SJCRH30 (cell line): ENCODE measurements at places on chromosomes 6 and 20.

GRCh38 chr6:96926425-96926824 is 1.9 kb downstream of the KLHL32 start:
- no peak for DNase-seq

- DNase-seq, result no peak
These were observed 227.4 kb upstream of the PLN start for GRCh38 chr6:118320652-118321051.

- DNase-seq, result no peak
These were observed 16.0 kb downstream of the MDFI start for GRCh38 chr6:41654151-41654697.

- DNase-seq, result no peak
These were observed 392 bp downstream of the TRIM31 start for GRCh38 chr6:30112402-30112994.

GRCh38 chr20:18466894-18467730 is at the start of the genes DZANK1 and POLR3F:
DZANK1 (minus strand) TSS chr20:18467030; CDS start chr20:18465358, 1,672 bp downstream.
POLR3F (plus strand) TSS chr20:18467390; CDS start chr20:18467507, 117 bp downstream.
- DNase-seq, result peak; percentile 98

DNA sequence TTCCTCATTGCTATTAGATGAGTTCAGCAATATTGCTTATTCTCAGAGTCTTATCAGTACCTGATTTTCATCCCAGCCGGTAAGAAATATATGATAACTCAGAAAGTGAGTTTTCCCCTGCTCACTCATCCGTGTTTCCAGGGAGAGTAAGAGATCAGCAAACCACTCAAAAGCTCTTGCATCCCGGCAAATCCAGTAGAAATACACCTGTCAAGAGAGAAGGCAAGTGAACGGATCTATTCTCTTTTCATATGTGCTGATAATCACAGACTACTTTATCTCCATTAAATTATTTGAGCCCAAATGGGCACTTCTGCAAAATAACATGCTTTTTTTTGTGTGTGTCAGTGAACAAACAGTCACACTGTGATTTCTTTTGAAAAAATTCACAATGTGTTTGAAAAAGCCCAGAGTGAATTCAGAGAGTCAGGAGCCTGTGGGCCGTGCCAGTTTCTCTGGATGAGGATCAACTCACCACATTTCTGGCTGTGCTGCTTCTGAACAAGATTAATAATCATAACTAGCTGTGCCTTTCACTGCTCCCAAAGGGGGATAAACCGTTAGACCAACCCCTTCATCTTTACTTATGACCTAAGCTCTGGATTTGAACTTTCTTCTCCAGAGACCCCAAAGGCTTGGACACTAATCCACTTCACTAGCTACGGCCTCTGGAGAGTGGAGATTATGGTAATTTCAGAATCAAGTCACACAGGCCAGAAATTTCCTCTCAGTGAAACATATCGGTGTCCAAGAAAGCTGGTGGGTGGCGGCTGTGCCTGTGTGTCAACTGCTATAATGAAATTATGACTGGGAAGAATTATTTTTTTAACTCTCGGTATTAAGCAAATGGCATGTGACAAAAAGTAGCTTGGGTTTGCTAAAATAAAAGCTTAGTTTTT is 44.2 kb downstream of the NOX3 start:
- no peak for DNase-seq

DNA sequence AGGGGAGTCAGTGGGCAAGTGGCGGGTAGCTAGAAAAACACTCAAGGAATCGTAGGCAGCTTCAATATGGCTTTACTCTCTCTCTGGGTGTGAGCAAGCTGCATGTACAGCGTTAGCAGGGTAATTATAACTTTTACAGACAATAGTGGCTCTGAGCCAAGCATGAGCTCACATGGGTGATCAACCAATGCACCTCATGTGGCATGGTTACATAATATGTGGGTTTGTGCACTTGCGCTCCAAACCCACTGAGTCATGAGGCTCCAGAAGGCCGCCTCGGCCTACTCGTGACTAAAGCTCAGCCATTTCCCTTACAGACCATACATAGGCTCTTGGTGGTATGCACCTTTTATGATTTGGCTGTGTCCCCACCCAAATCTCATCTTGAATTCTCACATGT is 78.4 kb upstream of the FBXL4 start:
- no peak for DNase-seq

- no peak for DNase-seq
These were observed 26.4 kb downstream of the BRPF3 start for GRCh38 chr6:36222924-36223323.

DNA sequence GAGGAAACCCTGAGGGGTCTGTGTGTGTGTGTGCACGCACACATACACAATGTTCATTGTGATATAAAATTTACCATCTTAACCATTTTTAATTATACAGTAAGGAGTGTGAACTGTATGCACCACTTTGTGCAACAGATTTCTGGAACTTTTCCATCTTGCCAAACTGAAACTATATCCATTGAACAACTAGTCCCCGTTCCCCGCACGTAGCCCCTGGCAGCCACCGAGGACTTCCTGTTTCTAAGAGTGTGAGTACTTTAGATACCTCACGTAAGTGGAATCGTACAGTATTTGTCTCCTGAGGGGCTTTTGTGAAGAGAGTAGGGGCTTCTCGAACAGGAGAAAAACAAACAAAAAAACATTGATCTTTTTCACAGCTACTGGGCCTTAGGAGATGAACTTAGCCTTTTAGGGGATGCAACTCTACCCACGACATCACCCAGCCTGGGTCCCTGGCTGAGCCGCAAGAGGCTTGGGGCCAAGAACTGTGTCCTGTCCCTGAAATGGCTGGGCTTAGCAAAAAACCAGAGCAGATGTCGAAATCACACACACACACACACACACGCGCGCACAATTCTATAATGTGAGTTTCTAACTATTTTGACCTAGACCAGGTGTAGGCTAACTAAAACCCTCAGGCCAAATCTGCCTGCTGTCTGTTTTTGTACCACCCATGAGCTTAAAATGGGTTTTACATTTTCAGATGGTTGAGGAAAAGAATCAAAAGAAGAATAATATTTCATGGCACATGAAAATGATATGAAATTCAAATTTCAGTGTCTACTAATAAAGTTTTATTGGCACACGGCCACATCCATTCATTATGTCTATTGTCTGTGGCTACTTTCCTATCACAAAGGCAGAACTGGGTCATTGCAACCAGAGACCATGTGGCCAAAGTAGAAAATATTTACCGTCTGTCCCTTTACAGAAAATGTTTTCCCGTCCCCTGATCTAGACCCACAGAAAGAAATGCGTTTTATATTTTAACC is 144.2 kb downstream of the EYA2 start:
- DNase-seq, result peak; percentile 35

DNA sequence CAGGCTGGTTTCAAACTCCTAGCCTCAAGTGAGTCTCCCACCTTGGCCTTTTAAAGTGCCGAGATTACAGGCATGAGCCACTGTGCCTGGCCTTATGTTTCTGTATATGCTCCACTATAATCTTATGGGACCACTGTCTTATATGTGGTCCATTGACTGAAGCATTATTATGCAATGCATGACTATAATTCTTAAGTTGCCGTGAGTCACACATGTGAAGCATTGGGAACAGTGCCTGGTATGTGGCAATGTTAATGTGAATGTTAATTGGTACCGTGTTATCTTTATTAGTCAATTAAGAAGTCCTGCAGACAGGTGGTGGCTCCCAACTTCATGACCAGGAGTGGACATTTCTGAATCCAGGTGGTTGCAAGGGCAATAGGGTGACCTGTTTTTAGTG is 14.7 kb upstream of the ASXL1 start:
- no peak for DNase-seq

DNA sequence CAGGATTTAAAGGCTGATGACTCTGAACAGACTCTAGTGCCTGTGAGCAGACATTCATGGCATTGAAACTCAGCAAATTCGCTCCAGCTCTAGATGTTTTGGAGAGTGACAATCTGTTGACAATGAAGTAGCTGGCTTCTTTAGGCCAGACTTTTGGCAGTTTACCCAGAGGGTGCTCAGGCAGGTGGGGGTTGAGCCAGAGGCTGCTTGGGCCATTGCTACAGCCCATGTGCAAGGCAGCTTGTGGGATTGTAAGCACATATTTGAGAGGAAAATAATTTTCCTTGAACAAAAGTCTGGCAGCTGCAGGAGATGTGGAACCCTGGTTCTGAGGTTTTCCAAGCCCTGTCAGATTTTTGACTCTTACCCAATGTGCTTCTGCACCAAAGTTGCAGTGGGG is 311.6 kb downstream of the CDC5L start:
- no peak for DNase-seq

DNA sequence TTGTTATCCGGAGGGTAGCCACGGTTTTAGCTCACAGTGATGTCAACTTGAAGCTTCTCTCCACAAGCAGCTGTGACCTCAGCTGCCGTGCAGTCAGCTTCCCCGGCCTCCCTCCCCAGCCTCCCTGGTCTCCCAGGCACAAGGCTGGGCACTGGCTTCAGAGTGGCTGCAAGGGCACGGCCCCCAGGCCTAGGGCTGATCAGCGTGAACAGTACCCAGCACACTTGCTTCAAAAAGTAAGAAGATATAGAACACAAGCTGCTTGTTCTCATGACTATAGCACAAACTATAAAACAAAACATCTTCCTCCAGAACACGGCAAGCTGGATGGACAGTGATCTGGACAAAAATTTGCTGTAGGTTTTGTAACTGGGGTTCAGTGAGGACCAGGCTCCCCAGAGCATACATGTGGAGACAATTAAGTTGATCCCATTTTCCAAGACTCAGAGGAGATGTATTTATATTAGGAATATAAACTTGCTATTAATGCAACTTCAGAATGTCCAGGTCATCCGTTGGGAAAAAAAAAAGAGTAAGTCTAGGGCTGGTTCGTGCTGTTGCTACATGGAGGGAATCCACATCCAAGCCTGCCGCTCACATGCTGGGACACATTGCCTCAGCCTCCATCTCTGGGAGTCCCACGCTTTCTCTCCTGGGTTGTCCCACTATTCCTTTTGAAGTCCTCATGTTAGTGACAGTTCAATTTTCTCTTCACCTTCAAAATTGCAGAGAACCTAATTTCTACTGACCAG is 199.4 kb upstream of the THBS2 start:
- no peak for DNase-seq

- no peak for DNase-seq
These were observed 119.1 kb upstream of the ADGRF1 start for GRCh38 chr6:47161176-47161687.

DNA sequence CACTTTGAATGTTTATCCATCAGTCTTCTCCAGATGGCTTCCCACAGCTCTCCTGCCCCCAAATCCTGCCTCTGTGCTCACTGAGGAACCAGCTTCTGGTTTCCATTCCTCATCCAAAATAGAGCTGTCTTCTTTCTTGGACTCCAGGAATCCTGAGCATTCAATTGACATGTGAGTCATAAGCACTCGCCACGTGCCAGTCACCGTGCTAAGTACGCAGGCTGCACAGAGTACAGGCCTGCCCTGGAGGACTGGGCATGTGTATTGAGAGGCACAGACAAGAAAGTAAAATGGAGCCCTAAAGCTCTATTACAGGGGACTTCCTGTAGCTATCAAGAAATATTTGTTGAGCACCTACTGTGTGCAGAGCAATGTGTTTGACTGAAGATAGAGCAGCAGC is 39.7 kb upstream of the LRFN2 start:
- no peak for DNase-seq

DNA sequence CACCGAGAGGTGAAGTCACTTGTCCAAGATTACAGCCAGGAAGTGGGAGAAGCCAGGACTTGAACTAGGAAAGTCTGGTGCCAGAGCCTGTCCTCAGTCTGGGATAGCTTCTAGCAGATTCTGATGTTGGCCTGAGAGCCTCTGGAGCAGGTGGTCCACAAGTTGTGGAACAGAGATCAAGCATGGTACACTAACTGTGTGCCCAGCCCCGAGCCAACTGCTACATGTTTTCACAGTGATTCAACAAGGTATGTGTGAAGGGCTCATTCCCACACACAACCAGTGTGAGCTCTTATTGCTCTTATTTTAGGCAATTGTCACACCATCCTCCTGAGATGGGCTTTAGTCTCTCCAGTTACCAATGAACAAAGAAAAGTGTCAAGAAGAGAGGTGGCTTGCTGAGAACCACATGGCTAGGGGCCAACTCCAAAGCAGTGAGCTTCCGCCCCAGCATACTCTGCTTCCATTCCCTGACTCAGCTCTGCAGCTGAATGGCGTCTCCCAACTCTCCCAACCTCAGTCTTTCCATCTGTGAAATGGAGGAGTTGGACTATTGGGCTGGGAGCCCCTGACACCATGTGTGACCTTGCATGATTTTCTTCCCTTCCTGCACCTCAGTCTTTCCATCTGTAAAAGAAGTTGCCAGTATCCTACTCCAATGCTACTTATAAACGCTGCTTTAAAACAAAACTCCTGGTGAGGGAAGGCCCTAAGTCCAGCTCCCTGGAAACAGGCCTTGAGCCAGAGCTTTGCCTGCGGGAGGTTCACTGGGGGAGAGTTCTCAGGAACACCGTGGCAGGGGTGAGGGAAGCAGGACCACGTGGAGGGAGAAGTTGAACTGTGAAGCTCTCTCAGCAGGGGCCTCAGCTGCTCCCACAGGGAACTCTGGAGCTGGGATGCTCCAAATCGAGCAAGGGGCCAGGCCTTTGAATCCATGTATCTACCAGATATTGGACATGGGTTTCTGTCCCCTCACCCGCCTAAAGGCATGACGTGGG is 40.9 kb downstream of the CDH22 start:
- no peak for DNase-seq

DNA sequence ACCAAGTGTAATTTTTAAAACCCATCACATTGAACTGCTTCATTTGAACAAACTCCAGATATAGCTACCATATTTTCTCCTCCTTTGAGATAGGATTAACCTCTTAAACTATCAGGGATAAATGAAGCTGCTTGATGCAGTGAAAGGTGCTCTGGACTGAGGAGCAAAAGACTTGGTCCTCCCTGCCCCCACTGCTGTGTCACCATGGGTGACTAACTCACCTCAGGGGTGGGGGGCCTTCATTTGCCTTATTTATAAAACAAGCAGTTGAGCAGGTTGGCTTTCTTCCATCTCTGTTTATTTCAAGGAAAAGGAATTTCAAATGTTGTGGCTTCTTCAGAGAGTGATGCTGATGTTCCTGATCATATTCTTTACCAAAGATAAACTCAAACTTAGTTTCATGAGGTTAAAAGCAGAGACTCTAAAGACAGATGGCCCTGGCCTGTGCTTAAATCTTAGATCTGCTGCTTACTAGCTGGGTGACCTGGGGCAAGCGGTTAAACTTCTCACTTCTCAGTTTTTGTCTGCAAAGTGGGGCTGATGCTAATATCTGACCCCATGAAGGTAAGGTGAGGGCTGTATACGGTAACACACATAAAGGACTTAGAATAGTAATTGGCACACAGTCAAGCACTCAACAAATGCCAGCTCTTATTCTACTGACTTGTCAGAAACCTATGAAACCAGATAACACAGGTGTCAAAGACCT is 50.5 kb downstream of the FHL5 start:
- no peak for DNase-seq

- no peak for DNase-seq
These were observed 7.0 kb downstream of the RWDD1 start for GRCh38 chr6:116578335-116578734.

- DNase-seq, result no peak
These were observed 3.1 kb downstream of the CHMP4B start for GRCh38 chr20:33814238-33814712.

- DNase-seq, result peak; percentile 85
These were observed 108.2 kb downstream of the HFE start for GRCh38 chr6:26195376-26195923.

GRCh38 chr20:33909331-33909921 is 84.3 kb upstream of the RALY start:
- DNase-seq, result peak; percentile 85
